ENCODE measurements at places on chromosomes 12 and 14.

DNA sequence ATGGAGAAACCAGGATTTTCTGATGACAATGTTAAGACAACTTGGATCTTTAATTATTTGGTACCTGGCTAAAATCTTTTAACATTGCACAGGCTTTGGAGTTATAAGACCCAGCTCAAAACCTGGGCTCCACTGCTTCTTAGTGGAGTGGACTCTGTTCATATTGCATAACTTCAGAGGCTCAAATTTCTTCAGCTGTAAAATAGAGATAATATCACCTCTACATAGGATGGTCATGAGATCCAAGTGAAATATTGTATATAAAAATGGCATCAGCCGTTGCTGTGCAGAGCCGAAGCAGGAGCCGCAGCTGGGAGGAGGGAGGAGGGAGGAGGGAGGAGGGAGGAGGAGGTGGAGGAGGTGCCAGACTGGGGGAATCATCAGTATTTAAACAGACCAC lies 10.5 kb downstream of the NPC2 start:
- no peaks in the 10 kb centered on the region for H3K4me1 ChIP-seq
- H3K27me3 ChIP-seq, result no peaks in the 10 kb centered on the region
- no peak for DNase-seq

DNA sequence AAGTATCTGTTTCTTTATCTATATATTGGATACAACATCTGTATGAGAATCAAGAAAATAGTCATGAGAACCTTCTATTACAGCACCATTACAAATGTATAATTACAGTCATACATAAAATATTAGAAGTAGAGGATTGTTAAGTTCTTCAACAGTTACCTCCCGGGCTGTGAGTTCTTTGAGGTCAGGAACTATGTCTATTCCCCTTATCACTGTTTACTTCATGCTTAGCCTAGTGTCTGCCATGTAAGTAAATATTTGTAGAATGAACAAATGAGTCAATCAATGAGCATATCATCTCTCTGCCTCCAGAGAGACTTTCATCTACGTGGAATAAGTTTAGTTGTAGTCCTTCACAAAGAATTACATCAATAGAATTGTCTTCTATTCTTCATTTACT lies 47.2 kb downstream of the PUS7L start:
- H3K27ac ChIP-seq, result no peak overlapping the region
- H3K36me3 ChIP-seq, result no peaks in the 10 kb centered on the region
- no peak for DNase-seq
- H3K4me1 ChIP-seq, result no peaks in the 10 kb centered on the region
- H3K4me3 ChIP-seq, result no peak overlapping the region
- no peaks in the 10 kb centered on the region for H3K27me3 ChIP-seq

- H3K4me1 ChIP-seq, result no peaks in the 10 kb centered on the region
- H3K36me3 ChIP-seq, result no peaks in the 10 kb centered on the region
- no peak overlapping the region for H3K4me3 ChIP-seq
- no peak overlapping the region for H3K27ac ChIP-seq
- no peaks in the 10 kb centered on the region for H3K27me3 ChIP-seq
These were observed 61.6 kb downstream of the KSR2 start for GRCh38 chr12:117907108-117907689.

DNA sequence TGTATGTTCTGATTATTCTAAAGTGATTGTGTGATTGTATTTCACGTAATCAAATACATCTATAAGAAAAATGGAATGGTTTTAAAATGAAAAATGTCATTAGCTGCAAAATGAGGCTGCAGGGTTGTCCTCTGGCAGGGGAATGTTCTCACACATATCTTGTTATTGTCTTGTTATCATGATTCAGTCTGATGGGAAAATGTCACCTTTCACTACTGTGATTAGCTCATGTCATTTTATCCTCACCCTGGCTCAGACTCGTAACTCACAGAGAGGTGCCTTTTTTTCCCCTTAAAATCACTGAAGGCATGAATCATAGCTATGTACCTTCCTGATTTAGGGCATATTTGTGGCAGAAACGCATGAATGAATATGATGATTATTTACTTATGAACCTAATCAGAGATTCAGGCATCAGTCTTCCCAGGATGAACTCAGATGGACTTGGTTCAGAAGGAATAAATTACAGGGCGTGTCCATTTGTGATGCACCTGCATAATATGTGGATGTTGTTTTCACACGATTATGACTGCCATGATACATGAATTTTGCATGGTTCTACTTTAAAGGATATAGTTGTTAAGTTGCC lies 1339.2 kb downstream of the AACS start:
- no peak for DNase-seq
- H3K4me3 ChIP-seq, result no peak overlapping the region
- no peaks in the 10 kb centered on the region for H3K4me1 ChIP-seq
- H3K27ac ChIP-seq, result no peak overlapping the region
- no peaks in the 10 kb centered on the region for H3K27me3 ChIP-seq
- H3K36me3 ChIP-seq, result no peaks in the 10 kb centered on the region

DNA sequence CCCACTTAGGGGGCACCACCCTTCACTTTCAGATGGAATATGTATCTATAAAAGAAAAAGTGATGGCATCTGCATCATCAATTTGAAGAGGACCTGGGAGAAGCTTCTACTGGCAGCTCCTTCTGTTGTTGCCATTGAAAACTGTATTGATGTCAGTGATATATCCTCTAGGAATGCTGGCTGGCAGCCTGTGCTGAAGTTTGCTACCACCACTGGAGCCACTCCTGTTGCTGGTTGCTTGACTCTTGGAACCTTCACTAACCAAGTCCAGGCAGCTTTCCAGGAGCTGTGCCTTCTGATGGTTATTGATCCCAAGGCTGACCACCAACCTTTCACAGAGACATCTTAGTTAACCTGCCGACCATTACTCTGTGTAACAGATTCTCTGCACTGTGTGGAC lies 44.7 kb downstream of the RIMKLB start:
- H3K27me3 ChIP-seq, result no peaks in the 10 kb centered on the region
- DNase-seq, result no peak
- no peak overlapping the region for H3K27ac ChIP-seq
- H3K4me1 ChIP-seq, result no peaks in the 10 kb centered on the region
- no peak overlapping the region for H3K4me3 ChIP-seq

DNA sequence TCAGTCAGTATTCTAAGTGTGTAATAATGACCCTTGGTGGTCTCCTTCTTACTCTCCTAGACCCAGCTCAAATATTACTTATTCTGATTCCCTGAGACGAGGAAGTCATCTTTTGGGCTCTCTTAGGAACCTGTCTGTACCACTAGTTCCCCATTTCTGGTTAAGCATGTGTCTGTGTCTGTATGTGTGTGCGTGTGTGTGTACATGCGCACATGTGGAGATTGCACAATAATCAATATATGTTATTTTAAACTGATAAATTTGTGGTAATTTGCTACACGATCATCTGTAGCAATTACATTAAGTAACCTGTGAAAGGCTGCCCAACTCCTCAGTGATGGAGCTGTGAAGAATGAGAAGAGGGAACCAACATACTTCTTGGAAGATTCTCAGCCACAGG lies 132.2 kb downstream of the ASCL4 start:
- no peaks in the 10 kb centered on the region for H3K36me3 ChIP-seq
